Bladder microvascular endothelial cell (primary cell): ENCODE measurements at places on chromosomes 2 and 18. TPM values are rescaled to one million over a fixed set of nuclear protein-coding genes. Genes with fewer than 3 reads are reported as not detected.

DSG2 gene
- total RNA-seq = 3.4 and 5.9 TPM in 2 replicates

HK2 gene
- 3.2 and 9.0 TPM in 2 replicates for total RNA-seq

MCEE gene
- 7.6 and 9.9 TPM in 2 replicates for total RNA-seq

WNT10A gene
- total RNA-seq = not detected in 2 replicates

CTLA4 gene
- total RNA-seq = 0.16 TPM in 1 of 2 replicates, not detected in the other

SERPINB10 gene
- total RNA-seq = not detected in 2 replicates

HJURP gene
- 11.0 and 17.2 TPM in 2 replicates for total RNA-seq

ILKAP gene
- 19.4 and 34.5 TPM in 2 replicates for total RNA-seq

SLC11A1 gene
- 0.13 and 0.16 TPM in 2 replicates for total RNA-seq

SCYGR1 gene
- total RNA-seq = not detected in 2 replicates

TAF4B gene
- 1.9 and 3.4 TPM in 2 replicates for total RNA-seq

DGKD gene
- total RNA-seq = 22.0 and 22.8 TPM in 2 replicates

DUSP19 gene
- total RNA-seq = 1.8 and 4.1 TPM in 2 replicates

IL1F10 gene
- total RNA-seq = not detected in 2 replicates

FN1 gene
- total RNA-seq = 452 and 3,127 TPM in 2 replicates

TUBA3E gene
- not detected in 2 replicates for total RNA-seq
